Thymus (tissue), 14 donors: ENCODE measurements at places on chromosomes 2 and 18.

GRCh38 chr2:98086491-98087446 lies at the start of gene VWA3B:
TSS of gene VWA3B (plus strand) at chr2:98087167. CDS start at chr2:98093093, 5,926 bp downstream.
- peak; percentile 37 for DNase-seq

DNA sequence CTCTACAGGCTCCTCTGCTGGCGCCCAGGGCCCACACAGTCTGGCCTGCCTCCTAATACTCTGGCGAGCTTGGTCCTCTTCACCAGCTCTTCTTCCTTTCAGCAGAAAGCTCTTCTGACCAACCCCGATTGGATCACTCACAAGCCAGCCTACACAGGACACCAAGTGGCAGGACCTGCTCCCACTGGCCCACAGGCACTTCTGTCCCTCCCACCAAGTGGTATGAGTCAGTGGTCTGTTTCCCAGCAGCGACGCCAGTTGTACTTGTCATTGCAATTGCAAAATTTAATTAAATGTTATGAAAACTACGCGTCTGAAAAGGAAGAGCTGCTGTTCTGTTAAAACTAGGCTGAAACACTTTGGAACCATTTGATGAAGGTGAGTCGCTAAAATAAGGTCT lies 46.7 kb downstream of the NDUFA10 start:
- DNase-seq = no peak

- DNase-seq = no peak
These were observed 70.1 kb downstream of the OXER1 start for GRCh38 chr2:42693688-42694479.

- no peak for DNase-seq
These were observed 291.8 kb upstream of the SESTD1 start for GRCh38 chr2:179556425-179556824.

DNA sequence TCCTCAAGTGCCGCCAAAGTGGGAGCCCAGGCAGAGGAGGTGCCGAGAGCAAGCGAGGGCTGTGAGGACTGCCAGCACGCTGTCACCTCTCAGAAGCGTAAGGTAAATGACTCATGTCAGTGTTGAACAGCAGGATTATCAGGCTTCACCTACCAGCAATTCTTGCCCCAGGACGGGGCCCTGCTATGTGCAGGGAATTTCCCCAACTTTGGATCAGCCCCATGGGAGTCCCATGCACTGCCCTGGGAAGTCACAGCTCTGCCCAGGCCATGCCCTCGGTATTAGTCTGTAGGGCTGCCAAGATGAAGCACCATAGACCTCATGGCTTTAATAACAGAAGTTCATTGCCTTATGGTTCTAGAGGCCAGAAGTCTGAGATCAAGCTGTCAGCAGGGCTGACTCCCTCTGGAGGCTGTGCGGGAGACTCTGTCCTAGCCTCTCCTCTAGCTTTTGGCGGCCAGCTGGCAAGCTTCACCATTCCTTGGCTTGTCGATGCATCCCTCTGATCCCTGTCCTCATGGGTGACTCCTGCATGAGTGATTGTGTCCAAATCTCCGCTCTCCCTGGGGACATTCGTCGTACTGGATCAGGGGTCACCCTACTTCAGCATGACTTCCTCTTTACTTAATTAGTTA lies 55.9 kb downstream of the TRPM8 start:
- no peak for DNase-seq

DNA sequence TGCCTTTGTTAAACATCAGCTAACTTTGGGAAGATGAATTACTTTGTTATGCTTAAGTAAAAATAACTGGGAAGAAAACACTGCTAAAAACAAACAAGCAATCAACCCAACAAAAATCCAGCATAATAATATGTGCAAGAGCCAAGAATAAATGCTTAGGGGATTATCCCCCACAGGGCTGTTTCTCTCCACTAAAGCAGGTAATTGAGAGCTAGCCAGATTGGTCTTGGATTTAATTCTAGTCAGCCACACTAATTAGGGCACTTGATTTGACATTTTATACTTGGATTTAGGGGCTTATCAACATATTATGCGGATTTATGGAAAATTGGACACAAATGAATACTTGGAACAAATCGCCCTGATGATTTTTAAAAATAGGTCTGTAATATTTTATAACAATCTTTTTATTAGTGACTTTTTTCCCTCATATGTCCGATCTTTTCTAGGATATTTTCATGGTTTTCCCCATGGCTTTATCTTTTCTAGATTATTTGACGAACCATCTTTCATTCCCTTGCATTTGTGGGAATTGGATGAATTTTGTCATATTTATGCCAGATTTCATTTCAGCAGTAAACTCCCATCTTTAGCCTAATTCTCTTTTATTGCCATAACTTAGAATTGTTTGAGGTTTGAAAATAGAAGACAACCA lies 199.1 kb upstream of the NXPH2 start:
- no peak for DNase-seq

- no peak for DNase-seq
These were observed 217.3 kb downstream of the FHOD3 start for GRCh38 chr18:36514778-36515177.

DNA sequence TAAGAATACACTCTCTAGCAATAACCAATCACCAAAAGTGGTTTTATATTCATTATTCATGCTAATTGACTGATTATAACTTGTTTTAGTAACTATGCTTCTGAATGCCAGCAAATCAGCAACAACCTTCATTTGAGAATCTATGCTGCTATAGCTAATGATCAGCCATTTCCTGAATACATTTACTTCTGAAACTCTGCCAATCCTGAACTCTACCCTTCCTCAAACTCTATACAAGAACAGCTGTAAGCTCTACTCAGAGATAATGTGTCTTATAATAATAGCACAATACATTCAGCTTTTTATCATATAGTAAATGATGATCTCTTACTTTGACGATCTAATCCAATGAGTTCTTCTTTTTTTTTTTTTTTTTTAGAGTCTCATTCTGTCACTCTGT lies 85.7 kb upstream of the EPAS1 start:
- DNase-seq = no peak

- DNase-seq = no peak
These were observed 79.2 kb upstream of the RPRM start for GRCh38 chr2:153557714-153558113.

- DNase-seq = no peak
These were observed 712.5 kb upstream of the LRATD1 start for GRCh38 chr2:13919981-13920382.

DNA sequence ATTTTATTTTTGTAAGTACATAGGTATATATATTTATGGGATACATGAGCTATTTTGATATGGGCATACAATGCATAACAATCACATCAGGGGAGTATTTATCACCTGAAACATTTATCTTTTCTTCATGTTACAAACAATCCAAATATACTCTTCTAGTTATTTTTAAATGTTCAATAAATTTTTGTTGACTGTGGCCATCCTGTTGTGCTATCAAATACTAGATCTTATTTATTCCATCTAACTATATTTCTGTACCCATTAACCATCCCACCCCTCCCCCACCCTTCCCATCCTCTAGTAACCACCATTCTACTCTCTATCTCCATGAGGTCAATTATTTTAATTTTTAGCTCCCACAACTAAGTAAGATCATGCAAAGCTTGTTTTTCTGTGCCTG lies 157.0 kb downstream of the CD226 start:
- no peak for DNase-seq

DNA sequence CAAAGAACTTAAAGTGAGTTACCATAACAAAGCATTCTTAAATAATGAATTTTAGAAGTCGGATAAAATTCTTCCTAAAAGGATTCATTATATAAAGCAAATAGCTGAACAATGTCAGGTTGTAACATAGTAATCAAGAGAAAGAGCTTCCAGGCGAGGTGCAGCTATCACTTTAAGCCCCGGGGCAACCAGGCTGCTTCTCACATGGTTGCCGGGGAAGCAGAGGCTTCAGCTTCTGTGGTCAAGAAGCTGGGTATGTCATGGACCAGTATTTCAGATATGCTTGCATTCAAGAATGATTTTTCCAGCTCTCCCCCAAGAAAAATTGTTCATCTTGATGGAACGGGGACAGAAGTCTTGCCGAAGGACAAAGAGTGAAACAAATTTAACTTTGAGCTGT lies 23.6 kb upstream of the KYNU start:
- DNase-seq = no peak

DNA sequence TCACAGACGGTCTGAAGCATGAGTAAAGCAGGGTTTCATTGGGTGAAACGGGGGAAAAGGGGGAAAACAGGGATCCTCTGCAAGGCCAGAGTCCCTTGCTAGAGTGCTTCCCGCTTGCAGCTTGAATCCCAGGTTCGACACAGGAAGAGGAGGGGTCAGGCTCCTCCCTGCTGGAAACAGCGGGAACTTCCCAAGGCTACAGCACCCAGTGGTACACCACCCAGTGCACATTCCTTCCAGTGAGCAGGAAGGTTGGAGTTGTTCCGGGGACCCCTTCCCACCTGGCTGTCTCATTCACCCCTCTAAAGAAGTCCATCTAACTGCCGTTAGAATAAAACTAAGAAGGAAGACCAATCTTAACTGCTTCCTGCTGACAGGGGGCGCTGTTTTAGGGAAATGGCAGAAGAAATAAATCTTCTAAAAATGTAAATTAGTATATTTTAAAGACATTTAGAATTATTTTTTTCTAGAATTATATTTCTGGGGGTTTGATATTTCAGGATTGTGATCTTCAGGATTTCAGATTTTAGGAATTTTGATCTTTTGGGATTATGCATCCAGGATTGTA lies 230.9 kb downstream of the RBM43 start:
- no peak for DNase-seq

DNA sequence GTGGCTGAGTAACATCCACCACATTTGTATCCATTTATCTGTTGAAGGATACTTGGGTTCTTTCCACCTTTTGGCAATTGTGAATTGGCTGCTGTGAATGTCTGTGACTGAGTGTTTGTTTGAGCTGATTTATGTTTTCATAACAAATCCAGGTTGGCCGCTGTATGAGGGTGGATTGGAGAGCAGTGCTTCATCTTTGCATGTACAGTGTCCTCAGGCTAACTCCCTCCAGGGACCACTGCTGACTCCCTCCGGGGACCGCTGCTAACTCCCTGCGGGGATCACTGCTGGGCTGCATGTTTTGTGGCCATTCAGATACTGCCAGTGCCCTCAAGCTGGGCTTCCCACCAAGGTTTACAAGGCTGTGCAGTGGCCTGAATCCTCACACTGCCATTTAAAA lies 10.2 kb downstream of the BOK start:
- no peak for DNase-seq

DNA sequence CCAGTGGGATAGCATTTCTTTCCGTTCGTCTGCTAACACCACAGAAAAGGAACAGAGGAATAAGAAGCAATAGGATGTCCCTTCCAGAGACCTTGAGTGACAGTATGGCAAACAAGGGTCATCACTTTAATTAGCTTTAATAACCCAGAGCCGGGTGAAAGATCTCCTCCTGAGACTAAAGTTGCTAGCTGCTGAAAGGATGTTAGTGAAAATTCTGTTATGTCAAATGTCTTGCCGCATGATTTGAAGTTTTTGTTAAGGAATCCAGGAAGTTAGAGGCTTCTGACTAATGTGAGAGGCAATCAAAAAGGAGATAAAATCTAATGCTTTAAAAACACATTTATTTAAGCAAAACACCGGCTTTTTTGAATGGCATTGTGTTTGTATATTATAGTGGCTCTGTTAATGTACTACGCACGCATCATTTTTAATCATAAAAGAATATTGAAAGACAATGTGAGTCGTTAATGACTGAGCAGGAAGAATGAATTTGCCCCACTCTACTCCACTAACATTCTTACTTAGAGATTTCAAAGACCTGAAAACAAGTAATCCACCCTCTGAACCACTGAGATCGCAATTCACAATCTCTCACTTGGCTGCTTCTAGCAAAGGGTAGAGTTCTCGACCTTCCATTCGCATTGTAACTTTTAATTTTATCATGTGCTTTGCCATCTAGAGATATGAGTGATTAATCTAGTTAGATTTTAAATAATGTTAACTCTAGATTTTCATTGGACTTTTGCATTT lies 536.6 kb downstream of the LRRTM4 start:
- no peak for DNase-seq

DNA sequence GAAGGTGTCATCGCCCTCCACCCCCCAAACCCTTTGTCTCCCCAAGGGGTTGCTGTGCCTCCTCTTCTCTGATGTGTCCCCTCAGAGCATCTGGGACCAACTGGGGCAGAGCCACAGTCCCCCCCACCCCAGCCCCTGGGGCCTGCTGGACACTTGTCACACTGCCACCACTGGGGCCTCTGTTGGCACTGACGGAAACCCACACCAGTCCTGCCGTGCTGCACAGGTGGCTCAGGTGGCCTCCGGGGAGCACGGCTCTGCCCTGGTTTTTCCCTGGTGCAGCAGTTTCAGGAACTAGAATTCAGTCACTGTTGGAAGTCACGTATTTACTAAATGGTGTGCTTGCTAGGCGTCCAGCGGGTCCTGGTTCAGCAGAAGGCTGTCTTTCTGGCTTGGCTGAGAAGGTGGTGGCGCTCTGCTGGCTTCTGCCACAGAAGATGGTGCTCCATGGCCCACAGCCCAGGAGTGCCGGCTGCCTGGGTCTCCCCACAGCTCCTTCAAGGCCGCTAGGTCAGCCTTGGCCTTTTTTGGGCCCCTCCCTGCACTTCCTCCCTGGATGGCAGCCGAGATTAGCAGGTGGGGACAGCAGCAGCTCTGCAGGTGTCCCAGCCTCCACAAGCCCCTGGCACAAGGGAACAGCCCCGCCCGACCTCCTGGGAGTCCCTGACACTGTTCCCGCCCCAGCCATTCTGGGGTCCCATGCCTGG lies 18.6 kb upstream of the KLHL30 start:
- DNase-seq = no peak
